NCI-H1436 treated with DMSO at 0.1 percent for 48 hours (cell line): ENCODE measurements at places on chromosomes 12 and 14.

DNA sequence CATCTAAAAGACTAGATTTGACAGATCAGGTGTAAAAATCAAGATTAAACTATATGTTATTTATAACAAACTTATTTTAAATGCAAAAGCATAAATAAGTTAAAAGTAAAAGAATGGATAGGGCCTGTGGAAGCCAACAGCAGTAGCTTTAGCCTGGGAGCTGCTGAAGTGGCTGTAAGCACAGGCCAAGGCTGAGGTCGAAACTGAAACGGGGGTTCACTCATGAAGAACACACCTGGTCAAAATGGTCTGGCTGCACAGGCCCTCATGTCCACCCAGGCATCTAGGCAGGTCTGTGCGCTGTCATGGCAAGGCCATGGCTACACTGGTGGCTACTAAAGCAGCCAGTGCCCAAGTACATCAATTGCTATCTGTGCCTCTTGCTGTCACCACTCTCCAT, 23.1 kb downstream of the CATSPERB start:
- no peak for DNase-seq

GRCh38 chr14:90785471-90785870, 30.8 kb downstream of the TTC7B start:
- DNase-seq, result no peak

DNA sequence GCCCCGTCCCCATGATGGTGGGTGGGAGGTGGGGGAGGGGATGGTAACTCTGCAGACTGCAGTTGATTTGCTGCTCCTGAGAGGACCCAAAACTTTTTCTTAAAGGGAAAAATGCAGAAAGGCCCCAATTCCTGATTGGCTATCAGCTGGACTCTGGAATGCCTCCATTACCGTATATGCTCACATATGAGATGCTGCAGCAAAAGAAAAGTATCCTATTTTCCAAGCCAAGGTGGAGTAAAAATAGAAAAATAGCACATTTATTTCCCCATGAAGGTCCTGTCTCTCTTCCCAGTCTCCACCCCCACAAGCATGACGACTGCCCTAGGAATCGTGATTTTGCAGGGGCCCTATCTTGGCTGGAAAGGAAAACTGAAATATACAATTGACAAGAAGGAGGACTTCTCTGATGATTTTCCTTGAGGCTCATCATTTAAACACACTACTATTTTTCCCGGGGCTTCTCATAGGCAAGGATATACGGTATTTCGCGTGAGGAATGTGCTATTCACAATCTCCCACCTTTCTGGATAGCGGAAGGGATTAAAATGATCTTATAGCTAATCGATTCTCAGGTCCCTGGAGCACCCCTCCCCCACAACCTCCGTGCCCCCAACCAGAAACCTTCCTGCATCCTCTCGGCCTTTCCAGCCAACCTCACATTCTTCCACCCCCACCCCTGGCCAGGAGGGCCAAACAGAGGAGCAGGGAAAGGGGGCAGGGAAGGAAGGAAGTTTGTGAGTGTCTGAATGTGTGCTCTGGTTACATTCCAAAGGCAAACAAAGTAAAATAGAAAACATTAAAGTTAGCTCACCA, 138.9 kb upstream of the CCND2 start:
- no peak for DNase-seq

GRCh38 chr12:103441437-103442181, 54.2 kb downstream of the C12orf42 start:
- DNase-seq, result no peak
